ENCODE measurements at places on chromosomes 1 and 21.

DNA sequence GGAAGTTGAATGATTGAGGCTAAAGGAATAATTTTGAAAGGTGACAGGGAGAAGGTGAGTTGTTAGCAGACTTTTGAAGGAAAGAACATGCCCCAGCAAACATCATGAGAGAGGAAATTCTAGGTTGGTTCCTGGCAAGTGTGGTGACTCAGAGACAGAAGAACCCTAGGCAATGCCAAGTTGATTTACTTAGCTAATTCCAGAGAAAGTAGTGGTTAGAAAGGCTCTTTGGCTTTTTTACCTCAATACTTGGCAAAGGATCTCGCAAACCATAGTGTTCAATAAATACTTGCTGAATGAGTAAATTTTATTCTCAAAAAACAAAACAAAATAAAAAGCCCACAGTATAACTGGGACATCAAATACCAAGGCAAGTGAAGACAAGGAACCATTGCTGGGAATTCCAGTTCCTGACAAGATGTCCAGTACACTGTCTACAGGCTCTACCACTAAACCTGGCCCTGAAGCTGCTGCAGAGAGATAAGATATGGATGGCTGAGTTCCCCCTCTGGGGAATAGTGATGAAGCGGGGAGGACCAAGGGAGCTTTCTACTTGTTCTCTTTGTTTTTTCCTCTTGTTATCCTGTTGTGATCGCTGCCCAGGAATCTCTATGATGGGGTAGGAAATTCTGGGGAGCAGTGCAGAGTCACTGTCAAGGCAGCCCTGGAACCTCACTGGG lies 48.2 kb downstream of the IL12RB2 start:
- no peak for DNase-seq

DNA sequence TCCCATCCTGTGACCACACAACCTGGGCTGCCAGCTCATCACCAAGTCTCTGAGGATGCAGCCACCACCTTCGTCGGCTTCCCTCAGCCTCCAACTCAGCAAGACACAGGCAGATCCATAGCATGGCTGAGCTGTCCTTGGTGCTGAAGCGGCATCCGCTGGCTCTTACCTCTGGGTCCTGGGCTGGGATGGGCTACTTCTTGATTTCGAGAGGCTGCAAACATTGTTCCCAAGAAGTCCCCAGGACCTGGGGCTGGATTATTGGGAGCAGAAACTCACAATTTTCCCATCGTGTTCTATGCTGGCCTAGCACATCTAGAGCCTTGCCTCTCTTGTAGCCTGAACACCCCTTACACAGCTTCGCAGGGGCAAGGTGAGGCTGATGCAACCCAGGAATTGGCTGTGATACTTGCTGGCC lies 24.9 kb upstream of the C1QA start:
- no peak for DNase-seq

- DNase-seq: no peak
These were observed 74.6 kb upstream of the IPO9 start for GRCh38 chr1:201754353-201754752.

DNA sequence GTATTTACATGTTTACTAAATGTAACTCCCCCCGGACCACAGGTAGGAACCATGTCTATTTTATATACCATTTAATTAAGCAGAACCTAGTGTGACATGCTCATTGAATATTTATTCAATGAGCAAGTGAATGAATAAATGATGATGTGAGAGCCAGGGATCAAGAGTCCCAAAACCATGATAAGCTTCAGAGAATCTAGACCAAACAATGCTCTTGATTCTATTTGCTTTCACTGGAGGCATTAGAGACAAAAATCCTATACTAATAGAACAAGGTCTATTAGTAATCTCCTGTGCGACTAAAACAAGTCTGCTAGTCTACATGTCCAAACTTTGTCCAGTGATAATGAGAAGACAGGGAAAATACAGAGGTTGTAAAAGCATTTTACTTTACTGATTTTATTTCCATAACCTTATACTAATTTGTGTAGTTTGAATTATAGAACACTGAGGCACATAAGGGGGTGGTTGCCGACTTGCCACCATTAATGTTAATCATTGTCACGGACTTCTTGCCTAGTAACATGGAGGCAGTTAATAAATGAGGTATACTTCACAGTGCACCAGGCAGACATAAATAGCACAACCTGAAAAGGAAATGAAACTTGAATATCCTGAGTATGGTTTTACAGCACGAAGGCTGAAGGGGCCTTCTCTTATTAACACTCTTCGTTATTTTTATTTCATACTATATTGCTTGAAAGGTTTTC lies 69.8 kb downstream of the TBX15 start:
- DNase-seq: no peak

DNA sequence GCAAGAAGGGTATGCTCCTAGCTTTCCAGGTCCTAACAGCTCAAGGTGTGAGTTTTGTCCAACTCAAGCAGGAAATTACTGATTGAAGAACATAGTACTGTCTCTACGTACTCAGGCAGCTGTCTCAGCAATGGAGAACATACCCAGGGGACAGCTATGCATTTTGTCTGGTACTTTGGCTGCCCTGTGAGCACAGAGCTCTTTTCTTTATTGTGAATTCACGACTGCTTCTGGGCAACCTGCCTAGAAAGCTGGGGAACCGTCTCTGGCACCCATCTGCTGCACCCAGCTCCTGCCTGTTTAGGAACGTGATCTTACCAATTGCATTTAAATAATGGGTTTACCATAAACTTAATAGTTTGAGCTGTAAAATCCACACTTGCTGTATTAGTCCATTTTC lies 258.1 kb downstream of the HHAT start:
- no peak for DNase-seq

GRCh38 chr1:27117733-27118439 lies 37.0 kb downstream of the SLC9A1 start:
- no peak for DNase-seq

DNA sequence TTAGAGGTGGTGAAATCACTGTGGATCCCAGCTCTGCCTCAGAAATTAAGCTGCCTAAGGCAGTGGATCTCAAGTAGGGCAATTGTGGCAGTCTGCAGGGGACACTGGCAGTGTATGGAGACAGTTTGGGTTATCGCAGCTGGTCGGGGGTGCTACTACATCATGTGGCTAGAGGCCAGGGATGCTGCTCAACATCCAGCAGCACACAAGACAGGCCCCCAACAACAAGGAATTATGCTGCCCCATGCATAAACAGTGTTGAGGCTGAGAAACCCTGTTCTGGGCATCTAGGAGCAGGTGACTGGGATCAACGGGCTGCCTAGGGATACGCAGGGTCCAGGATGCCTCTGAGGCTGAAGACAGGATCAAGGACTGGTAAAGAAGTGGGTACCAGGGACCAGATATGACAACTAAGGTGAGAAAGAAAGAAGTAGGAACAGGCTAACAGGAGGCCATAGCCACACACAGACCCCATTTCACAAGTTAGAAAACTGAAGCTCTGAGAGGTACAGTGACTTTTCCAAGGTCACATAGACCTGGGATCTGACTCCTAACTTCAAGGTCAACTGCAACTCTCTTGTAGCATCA lies 8.7 kb downstream of the BATF3 start:
- DNase-seq: no peak
